ENCODE measurements at places on chromosomes 2 and 18. TPM values are rescaled to one million over a fixed set of nuclear protein-coding genes. Genes with fewer than 3 reads are reported as not detected.

DNA sequence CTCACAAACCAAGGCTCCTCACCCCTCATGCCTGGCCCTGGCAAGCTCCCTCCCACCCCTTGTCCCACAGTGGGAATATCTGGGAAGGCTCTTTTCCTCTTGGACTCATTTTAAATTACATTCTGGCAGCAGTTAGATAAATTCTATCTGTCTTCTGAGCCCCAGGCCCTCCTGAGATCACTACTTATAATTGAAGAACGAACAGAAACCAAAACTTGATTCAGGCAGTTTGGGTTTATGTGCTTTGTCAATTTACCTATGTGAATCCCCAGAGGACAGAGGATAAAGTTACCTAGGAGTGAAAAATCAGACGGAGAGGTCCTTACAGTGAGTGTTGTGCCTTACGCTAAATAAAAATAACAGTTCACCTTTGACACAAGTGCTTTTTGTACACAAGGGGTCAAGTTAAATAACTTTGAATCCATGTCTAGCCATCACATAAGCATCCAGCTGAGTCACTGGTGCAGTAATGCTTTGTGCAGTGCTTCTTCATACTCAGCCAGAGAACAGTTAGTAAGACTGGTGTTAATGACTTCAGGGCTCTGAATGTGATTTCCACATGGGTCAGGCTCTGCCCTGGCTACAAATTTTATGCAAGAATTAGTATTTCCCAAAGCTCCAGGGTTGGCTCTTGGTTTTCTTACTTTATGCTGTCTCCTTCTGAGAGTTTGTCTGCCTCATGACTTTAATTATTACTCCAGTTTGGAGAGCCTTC is 329.3 kb downstream of the INSIG2 start:
- H3K4me1 ChIP-seq = no peaks in the 10 kb centered on the region
- no peaks in the 10 kb centered on the region for H3K36me3 ChIP-seq
- H3K27me3 ChIP-seq = no peaks in the 10 kb centered on the region

- peak overlapping the region; percentile 34 for H3K27ac ChIP-seq
- DNase-seq = peak; percentile 89
- H3K4me3 ChIP-seq = peak overlapping the region; percentile 26
- H3K27me3 ChIP-seq = no peaks in the 10 kb centered on the region
These were observed 40.5 kb upstream of the ATG16L1 start for GRCh38 chr2:233210843-233211547.

- no peak overlapping the region for H3K4me3 ChIP-seq
- no peaks in the 10 kb centered on the region for H3K36me3 ChIP-seq
- H3K27ac ChIP-seq = no peak overlapping the region
- no peaks in the 10 kb centered on the region for H3K4me1 ChIP-seq
These were observed 259.0 kb upstream of the SALL3 start for GRCh38 chr18:78720456-78721237.

GRCh38 chr2:58866040-58866439 is 624.9 kb upstream of the FANCL start:
- no peak for DNase-seq
- no peaks in the 10 kb centered on the region for H3K27me3 ChIP-seq
- no peaks in the 10 kb centered on the region for H3K36me3 ChIP-seq
- no peaks in the 10 kb centered on the region for H3K4me1 ChIP-seq
- H3K4me3 ChIP-seq = no peak overlapping the region

DNA sequence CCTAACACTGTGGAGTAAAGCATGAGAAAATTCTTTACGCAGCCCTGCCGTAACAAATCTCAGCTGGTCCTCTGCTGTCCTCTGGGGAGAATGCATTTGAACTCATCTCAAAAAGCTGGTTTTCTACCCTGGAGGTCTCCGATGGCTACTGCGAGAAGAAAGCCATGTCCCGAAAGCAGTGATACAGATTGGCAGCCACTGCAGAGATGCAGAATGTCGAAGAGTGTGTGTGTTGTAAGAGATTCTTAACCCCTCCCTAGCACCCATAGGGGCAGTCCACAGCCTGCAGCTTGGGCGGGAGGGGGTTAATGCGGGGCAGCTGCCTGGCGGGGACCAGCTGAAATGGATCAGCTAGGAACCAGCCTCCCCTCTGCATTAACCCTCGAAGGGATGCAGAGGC is 235.9 kb downstream of the ZNF516 start:
- H3K27ac ChIP-seq = no peak overlapping the region
- H3K36me3 ChIP-seq = no peaks in the 10 kb centered on the region
- peaks cover 7% of the 10 kb centered on the region for H3K4me1 ChIP-seq
- H3K4me3 ChIP-seq = no peak overlapping the region
- no peaks in the 10 kb centered on the region for H3K27me3 ChIP-seq

- no peaks in the 10 kb centered on the region for H3K4me1 ChIP-seq
- H3K27ac ChIP-seq = no peak overlapping the region
- H3K4me3 ChIP-seq = no peak overlapping the region
- no peaks in the 10 kb centered on the region for H3K36me3 ChIP-seq
These were observed 62.9 kb downstream of the ARHGAP28 start for GRCh38 chr18:6792391-6792790.

- peaks cover 5% of the 10 kb centered on the region for H3K36me3 ChIP-seq
- no peak for DNase-seq
- no peaks in the 10 kb centered on the region for H3K27me3 ChIP-seq
- no peak overlapping the region for H3K4me3 ChIP-seq
- peaks cover 31% of the 10 kb centered on the region for H3K4me1 ChIP-seq
These were observed 32.0 kb downstream of the MGAT4A start for GRCh38 chr2:98698896-98699295.

GRCh38 chr2:190425221-190425866 is 17.2 kb downstream of the MFSD6 start:
- no peaks in the 10 kb centered on the region for H3K27me3 ChIP-seq
- no peak overlapping the region for H3K4me3 ChIP-seq
- no peak overlapping the region for H3K27ac ChIP-seq
- no peaks in the 10 kb centered on the region for H3K4me1 ChIP-seq
- no peaks in the 10 kb centered on the region for H3K36me3 ChIP-seq

IL1RL1 gene
- 46.5 TPM for total RNA-seq

TEX44 gene
- not detected for total RNA-seq

CLEC4F gene
- total RNA-seq = 1.2 TPM

All from upper lobe of right lung (tissue), 1 donor.